Hematopoietic multipotent progenitor cell treated with erythropoietin and hydrocortisone succinate and interleukin-3 and kit ligand, for 17 days (in vitro differentiated cells): ENCODE measurements at places on chromosomes 12 and 14.
A peak's percentile ranks its signal among the peaks of the same experiment; 100 is the strongest.

- no peak for DNase-seq
Observed at GRCh38 chr12:130945786-130946492, 7.8 kb upstream of the ADGRD1 start.

DNA sequence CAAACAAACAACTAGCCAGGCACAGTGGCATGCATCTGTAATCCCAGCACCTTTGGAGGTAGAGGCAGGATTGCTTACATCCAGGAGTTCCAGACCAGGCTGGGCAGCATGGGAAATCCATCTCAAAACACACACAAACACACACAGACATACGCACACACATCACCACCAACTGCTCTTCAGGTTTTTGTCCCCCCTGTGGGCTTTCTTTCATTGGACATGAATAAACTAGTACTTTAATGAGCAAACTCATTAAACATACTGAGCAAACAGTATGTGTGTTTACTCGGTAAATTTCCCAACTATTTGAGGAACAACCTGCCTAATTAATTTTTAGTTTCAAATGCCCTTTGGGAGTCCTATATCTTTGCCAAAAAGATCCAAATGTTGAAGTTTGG, 10.1 kb upstream of the RASSF3 start:
- no peak for DNase-seq

- DNase-seq: no peak
Observed at GRCh38 chr12:55932551-55932910, 1.6 kb downstream of the DGKA start.

- DNase-seq: no peak
Observed at GRCh38 chr12:121903202-121903601, 14.6 kb downstream of the PSMD9 start.

DNA sequence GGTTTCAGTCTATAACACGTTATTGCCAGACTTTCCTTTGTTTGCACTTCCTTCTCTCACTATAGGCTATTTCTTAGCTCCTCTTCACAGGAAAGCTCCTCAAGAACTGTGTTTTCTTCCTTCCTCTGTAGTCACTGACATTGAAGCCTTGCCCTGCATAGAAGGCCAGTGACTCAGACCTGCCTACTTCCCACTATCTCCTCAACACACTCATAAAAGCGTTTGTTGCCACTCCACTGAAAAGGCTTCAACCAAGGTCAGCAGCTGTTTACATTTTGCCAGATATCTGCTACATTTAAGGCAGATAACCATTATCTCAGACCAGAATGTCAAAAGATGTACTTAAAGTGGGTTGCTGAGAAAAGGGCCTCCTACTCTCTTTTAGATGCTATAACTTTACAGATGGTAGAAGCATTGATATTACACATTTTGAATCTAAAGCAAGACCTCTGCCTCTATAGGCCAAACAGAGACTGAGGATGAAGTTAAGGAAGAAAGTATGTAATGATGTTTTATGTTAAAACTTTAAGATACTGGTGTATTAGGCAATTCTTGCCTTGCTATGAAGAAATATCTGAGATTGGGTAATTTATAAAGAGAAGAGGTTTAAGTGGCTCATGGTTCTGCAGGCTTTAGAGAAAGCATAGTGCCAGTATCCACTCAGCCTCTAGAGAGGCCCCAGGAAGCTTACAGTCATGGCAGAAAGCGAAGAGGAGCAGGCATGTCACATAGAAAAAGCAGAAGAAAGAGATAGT, 233.3 kb upstream of the FLRT2 start:
- DNase-seq: no peak

- DNase-seq: no peak
Observed at GRCh38 chr14:25009891-25010290, 40.1 kb downstream of the STXBP6 start.

DNA sequence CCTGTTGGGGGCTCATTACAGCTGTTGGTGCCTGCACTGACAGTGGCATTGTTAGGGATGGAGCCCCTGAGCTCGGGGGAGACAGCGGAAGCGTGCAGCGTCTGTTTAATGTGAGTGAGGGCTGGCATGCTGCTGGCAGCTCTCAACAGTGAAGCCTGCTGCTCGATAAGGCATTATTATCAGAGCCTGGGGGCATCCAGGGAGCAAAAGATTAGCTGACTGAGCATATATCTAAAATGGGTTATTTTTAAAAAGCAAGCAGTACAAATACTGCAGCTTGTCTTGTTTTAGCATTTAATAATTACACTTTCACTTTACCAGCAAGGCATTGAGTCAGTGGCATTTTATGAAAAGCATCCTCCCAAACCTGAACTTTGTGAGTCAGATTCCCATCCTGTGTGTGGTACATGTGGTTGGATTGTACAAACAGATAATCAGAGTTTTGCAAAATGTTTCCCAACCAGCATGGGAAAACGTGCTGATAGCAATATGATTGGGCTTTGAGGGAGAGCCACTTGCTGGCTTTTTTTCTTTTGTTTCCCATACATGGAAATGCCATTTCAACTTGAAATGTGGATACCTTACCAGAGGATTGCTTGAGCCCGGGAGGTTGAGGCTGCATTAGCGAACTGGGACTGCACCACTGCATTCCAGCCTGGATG, 150.8 kb downstream of the PRKCH start:
- DNase-seq: no peak

DNA sequence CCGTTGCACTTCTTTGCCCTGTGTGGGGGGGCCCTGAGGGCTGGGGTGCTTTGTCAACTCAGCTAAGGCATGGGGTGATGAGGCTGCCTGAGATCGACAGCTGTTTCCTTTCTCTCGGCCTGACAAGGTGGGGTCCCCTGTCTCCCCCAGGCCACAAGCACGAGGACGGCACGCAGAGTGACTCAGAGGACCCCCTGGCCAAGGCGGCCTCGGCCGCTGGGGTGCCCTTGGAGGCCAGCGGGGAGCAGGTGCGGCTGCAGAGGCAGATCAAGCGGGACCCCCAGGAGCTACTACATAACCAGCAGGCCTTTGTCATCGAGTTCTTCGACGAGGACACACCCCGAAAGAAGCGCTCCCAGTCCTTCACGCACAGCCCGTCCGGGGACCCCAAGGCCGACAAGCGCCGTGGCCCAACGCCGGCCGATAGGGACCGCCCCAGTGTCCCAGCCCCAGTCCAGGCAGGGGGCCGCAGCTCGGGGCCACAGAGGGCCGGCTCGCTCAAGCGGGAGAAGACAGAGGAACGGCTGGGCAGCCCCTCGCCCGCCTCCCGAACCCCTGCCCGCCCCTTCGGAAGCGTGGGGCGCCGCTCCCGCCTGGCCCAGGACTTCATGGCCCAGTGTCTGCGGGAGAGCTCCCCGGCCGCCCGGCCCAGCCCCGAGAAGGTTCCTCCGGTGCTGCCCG, 18.8 kb downstream of the CEP170B start:
- no peak for DNase-seq

DNA sequence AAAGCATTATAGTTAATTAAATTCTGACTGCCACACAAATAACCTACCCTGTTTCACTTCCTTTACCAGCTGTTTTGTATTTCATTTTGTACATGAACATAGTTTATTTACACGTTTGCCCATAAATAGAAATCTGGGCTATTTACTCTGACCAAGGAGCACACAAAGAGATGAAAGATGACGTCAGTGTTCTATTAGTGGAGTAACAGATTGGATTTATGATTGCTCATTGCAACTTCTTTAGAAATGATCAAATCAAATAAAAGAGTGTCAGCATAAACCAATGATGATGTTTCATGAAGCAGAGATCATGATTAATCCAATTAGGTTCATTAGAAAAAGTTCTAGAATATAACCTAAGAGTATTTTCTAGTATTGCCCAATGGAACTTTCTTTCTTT, 12.0 kb upstream of the RTL1 start:
- DNase-seq: no peak

DNA sequence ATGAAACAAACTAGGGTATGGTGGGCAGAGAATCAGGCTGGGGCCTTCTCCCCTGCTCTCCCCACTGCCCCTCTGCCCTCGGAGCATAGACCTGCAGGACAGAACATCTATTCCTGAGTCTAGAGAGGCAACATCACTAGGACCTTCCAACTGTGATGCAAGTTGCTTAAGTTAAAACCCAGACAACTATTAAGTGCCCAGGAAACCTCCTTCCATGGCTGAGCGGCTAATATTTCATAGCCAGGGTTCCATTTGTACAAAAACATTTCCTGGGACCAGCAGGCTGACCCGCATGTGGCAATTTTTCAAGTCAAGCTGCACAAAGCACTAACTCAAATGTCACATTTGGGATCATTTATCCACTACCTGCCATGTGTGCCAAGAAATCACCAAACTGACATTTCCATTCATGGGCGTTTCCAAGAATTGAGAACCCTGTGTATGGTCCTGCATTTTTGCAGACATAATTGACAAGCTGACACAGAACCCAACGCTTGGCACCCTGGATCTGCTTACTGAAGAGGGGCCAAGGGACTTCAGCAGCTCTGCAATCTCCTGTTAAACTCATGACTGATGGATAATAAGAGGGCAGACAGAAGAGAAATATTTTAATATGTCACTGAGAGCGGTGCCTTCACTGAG, 32.7 kb downstream of the NT5DC3 start:
- DNase-seq: no peak

DNA sequence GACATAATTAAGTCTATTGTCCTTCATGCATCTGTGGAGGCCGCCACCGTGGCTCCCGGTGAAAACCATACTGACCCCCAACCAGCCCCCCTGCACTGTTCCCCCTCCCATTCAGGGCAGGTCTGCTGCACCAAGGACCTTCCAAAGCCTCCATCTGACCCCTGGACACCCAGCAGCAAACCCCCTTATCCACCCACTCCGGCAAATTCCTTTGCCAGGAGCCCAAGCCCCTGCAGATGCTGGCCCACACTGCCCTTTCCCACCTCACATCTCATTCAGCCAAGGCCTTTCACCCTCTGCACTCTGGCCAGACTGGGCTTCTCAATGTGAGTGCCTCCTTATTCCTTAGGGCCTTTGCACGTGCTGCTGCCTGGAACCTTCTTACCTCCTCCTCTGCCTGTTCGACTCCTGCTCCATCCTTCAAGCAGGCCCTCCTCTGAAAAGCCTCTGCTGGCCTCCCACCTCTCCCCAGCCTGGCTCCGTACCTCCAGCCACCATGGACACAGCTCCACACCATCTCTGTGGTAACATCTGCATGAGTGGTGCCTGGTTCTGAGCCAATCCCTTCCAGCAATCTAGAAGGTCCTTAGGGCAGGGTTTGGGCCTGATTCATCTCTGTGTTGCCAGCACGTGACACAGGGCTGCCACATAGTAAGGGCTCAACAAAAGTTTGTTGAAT, 230.7 kb downstream of the BCL11B start:
- DNase-seq: no peak

DNA sequence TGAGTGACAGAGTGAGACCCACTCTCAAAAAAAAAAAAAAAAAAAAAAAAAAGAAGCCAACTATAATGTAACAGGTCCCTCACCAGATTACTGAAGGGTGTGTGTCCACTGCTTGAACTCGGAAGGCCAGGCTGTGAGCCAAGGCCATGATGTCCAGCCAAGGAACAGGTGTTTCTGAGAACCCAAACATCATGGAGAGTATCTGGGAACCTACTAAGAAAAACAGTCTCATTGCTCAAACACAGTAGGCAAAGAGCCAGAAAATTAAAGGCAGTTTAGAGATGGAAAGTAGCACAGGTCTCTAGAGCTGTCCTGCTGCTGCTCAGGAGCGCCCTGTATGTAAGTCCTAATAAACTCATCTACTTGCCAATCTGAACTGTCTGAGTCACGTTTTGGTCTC, 12.5 kb upstream of the MAP4K5 start:
- no peak for DNase-seq

DNA sequence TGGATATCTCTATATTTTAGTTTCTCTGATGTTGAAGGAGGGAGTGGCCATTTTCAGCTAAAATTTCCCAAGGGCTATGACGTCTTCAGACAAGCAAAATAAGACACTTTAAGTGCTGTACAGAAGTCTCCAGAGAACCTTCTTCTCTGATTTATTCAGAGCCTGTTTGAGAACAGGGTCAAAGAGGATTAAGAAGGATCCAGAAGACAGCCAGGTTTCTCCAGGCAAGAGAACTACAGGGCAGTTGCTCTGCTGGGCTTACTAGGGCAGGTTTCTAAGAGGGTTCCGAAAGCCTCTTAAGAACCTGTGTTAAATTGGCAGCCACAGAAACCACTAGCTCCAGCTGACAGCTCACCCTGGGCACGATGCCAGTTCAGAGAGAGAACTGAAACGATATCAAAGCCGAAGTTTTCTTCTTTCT, 1.2 kb downstream of the MGP start:
- DNase-seq: peak; percentile 93

DNA sequence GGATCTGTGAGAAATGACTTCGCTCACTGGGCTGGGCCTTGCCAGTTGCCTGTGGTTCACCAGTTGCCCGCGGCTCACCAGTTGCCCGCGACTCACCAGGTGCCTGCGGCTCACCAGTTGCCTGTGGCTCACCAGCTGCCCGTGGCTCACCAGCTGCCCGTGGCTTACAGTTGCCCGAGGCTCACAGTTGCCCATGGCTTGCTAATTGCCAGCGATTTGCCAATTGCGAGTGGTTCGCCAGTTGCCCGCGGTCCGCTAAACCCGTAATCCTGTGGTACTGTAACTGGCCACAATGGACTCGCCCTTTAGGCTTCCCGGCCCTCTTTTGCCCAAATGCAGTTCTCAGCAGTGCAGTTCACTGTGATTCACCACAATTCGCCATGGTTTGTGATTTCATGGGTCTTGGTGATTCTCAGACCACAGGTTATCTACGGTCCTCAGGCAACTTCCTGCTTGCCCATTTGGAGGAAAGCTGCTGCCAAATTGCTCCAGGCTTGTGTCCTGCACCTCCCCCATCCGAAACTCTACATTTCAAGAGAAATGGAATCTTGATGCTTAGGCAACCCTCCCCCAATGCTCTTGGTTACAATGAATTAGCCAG, 15.0 kb upstream of the MEG3 start:
- no peak for DNase-seq

DNA sequence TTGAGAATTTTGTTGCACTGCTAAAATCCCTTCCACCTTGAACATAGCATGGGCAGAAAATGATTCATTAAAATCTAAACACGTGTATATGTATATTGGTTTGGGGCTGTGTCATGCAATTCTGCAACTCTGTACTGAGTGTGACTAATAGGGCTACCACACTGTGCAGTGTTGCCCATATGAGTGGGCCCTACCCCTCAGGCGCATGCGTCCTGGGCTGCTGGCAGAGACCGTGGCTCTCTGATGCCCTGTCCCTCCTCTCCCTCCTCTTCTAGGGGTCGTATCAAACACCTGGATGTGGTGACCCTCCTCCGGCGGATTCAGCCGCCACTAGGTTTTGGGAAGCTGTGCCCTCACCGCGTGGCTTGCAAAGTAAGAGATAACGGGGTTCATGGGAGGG, 128.4 kb upstream of the FKBP4 start:
- no peak for DNase-seq

- no peak for DNase-seq
Observed at GRCh38 chr12:120668868-120669840, 17.8 kb upstream of the MLEC start.
